ENCODE measurements at places on chromosomes 16 and 17.

- DNase-seq = no peak
These were observed 12.2 kb downstream of the MPHOSPH6 start for GRCh38 chr16:82157836-82158235.

DNA sequence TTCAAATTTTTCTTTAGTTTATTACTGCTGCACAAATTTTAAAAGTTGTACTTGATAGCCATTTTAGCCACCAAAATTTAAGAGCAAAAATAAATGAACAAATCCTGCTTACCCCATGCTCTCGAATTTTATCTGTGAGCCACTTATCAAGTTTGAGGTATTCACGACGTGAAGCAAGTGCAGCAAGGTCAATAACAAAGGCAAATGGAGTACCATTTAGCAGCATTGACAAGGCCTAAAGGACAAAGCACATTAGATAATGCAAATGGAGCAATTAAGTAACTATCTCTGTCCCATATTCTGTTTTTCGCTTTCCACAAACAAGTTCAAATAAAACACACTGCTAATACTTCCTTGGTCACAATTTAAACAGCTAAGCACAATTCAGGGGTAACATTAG is 54.7 kb downstream of the CNOT1 start:
- DNase-seq = no peak

GRCh38 chr16:56345406-56346050 is 79.8 kb downstream of the AMFR start:
- no peak for DNase-seq

GRCh38 chr17:29573558-29573869 is 5.0 kb downstream of the TP53I13 start:
- DNase-seq = no peak

- DNase-seq = no peak
These were observed 99.9 kb downstream of the MSI2 start for GRCh38 chr17:57356153-57356718.

DNA sequence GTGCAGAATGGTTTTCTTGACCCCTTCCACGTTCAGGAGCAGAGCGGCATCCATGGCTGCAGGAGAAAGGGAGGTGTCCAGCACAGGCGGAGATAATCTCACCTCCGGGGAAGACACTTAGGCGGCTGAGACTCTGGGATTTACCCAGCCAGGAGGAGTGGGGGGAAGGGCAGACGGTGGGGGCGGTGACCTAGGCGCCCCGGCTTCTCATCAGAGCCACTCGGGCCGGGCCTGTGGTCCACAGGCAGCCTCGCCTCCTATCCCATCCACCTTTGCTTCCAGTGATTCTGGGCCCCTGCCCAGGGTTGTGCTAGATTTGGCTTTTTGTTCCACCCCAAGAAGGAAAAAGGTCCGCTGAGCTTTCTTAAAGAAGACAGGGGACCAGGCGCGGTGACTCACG is at the start of gene AIPL1:
TSS of gene AIPL1 (minus strand) at position 71 of the 400 bp plus-strand sequence. CDS start at position 54, 17 bp downstream.
- DNase-seq = no peak

GRCh38 chr17:68343976-68344375 is 52.7 kb downstream of the ARSG start:
- DNase-seq = no peak

GRCh38 chr17:72121164-72122009 is 567 bp downstream of the SOX9 start:
- DNase-seq = peak; percentile 54

DNA sequence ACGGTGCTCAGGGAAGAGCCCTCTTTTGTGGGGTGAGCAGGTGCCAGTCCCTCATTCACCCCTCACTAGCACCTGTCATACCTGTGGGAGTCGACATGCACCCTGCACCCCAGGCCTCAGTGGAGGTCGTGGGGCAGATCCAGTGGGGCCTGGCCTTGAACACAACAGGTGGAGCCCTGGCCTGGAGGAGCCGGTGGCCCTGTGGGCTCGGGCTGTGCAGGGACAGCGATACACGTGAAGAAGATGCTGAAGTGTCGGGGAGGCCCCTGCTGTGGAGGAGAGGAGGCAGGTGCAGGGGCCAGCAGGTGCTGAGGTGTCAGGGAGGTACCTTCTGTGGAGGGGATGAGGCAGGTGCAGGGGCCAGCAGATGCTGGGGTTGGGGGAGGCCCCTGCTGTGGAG is 31.8 kb downstream of the ZNF750 start:
- no peak for DNase-seq

- no peak for DNase-seq
These were observed 19.2 kb downstream of the CD300LB start for GRCh38 chr17:74512036-74512435.

- no peak for DNase-seq
These were observed 2.1 kb downstream of the FAM171A2 start for GRCh38 chr17:44361292-44362260.

DNA sequence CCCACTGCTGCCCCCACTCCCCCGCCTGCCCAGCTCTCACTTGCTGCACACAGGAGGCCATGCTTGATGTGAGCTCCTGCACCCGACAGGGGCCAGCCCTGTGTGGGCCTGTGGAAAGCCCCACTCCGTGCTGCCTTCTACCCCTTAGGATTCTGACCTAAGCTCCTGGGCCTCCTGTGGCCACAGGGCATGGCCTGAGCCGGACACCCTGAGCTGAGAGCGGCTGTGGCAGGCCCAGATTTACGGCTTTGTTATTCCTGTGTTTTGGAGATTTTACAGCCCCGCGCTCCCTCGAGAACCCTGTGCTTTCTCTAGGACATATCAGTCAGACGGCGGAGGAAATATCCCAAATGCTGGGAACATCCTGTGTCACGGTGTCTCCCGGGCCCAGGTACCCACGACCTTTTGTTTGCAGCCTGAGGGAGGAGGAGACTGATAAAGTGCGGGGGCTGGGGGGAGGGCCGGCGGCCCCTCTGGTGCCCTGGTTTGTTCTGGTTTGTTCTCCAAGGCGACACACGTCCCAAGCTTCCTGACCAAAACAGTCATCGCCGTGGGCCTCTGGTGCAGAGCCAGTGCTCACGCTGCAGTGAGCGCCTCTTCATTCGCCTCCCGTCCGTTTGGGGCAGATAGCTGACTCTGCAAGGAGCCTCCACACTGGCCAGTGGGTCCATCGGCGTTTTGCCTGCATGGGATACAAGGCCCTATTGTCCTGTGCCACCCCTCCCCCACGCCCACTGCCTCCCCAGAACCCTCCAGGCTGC is 363.4 kb downstream of the C16orf95 start:
- DNase-seq = no peak

DNA sequence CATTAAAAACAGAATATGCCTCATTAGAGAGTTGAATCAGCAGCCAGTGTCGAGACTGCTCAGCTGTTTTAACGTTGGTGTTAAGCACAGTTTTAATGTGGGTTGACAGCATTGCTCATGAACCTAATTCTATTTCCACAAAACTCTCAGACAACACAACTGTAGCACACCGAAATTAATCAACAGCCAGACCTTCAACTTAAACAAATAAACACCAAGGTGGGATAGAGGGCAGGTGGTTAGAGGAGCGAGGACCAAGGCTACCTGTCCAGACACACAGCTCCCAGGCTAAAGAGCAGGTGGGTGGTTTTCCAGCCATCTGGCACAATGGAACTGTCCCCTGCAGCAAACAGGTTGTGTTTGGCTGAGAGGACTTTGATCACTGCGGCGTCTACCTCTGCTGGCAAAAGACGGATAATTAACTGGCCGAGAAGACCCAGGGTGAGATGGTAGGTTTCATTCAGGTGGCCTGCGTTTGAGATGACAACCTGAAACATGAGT is 69.6 kb upstream of the ATP2A3 start:
- no peak for DNase-seq

DNA sequence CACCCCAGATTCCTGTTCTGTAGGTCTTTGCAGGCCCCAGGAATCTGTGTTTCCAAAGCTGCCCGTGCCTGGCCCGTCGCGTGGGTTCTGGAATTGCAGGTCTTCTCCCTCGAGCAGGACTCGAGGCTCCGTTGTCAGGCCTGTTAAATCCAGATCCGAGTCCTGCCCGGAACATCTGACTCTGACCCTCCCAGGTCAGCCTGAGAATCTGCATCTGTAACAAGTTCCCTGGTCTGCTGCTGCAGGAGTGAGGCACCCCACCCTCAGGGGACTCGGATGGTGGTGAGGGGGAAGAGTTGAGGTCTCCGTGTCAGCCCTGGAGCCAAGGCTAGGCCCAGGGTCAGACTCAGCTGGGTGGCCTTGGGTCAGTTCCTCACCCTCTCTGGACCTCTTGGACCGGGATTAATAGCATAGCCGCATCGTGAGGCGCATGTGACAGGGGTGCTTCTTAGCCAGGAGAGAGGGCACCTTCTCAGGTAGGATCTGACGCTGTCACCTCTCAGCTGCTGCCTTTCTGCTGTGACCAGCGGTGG is 8.8 kb downstream of the SPIRE2 start:
- no peak for DNase-seq

- DNase-seq = no peak
These were observed 55.4 kb downstream of the NLK start for GRCh38 chr17:28097901-28098300.

GRCh38 chr17:67554634-67555033 is 163.1 kb upstream of the NOL11 start:
- DNase-seq = no peak

- no peak for DNase-seq
These were observed 73.3 kb downstream of the N4BP1 start for GRCh38 chr16:48536614-48537200.

- no peak for DNase-seq
These were observed 25.1 kb downstream of the UNK start for GRCh38 chr17:75809631-75810111.

GRCh38 chr17:65532101-65532890 is 29.2 kb downstream of the AXIN2 start:
- no peak for DNase-seq

DNA sequence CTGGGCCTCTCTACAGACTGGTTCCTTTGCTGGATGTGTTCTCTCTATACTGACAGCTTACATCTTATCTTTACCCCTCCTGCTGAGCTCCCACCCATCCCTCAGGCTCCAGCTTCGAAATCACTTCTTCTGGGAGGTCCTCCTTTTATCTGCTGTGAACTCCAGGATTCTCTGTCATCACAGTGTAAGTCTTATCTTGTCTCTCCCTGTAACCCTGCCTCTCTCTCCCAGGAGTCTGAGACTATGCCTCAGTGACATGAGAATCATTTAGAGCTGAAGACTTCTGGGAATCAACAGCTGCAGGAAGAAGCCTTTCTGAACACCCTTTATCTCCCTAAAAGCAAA is 148.1 kb upstream of the HS3ST3A1 start:
- no peak for DNase-seq

DNA sequence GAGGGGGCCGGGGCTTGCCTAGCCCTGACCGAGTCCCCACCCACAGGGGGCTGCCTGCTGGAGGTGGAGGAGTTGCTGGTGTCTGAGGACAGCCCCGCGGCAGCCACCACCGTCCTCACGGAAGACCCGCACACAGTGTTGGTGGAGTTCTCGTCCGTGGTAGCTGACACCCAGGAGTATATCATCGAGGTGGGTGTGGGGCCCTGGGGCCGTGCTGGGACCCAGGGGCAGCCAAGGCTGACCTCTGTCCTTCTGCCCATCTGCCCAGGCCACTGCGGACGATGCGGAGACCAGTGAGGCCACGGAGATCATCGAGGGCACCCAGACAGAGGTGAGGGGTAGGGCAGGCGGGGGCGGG is 1.5 kb upstream of the DNASE1L2 start:
- DNase-seq = no peak

DNA sequence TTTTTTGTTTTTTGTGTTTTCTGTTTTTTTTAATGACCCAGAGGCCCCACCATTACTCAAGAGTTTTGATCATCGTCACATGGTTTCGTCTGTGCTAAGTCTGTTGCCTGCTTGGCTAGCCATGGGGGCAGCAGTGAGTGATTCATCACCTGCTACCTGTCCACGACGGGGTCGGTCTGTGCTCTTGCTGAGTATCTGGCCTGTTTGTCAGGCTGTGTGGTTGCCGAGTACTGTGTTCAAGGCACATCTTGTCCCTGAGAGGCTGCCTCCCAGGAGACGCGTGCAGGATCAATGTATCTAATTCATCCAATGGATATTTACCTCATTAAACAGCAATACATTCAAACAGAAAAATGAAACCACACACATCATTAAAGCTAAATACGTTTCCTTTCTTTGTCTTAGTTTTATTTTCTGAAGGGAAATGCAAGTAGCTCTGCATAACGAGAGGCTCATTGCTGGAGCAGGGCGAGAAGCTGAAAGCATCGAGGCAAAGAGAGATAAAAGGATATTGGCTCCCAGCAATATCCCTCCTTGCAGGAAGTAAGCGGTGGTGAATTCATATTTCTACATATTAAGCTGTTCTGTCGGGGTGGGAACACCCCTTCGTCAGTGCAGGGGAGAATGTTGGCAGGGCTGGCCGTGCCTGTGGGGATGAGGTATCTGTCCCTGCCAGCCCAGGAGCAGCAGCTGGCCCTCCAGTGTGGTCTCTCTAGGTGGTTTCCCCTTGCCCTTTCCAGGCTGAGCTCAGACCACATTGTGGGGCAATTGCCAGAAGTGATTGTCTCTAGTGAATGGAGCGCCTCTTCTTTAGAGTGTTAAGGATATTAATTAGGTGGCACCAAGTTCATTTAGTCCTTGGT is 166.2 kb upstream of the ASIC2 start:
- no peak for DNase-seq

GRCh38 chr17:82655038-82655479 is 6.8 kb upstream of the WDR45B start:
- DNase-seq = no peak

- DNase-seq = no peak
These were observed 511.9 kb upstream of the CDH8 start for GRCh38 chr16:62548095-62548494.

DNA sequence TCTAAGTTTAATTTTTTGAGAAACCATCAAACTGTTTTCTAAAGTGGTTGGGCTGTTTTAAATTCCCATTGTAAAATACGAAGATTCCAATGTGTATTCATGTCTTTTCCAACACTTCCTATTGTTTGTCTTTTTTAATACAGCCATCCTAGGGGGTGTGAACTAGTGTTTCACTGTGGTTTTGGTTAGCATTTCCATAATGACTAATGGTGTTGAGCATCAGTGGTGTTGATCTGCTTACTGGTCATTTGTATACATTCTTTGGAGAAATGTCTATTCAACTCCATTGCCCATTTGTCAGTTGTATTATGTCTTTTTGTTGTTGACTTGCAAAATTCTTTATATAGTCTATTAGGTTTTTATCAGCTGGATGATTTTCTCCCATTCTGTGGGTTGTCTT is 239.2 kb upstream of the AXIN2 start:
- DNase-seq = no peak
